ENCODE measurements at places on chromosomes 1 and 21. TPM values are rescaled to one million over a fixed set of nuclear protein-coding genes. Genes with fewer than 3 reads are reported as not detected.

The EXOC8 gene
- total RNA-seq, result 12.5 TPM

The KRTAP27-1 gene
- total RNA-seq, result not detected

The VAV3 gene
- 11.0 TPM for total RNA-seq

The ZMYND12 gene
- total RNA-seq, result under 0.01 TPM

The C1orf185 gene
- total RNA-seq, result not detected

The OR14K1 gene
- total RNA-seq, result 0.52 TPM

The CHIA gene
- total RNA-seq, result not detected

The NOTCH2 gene
- 101 TPM for total RNA-seq

The SYCP1 gene
- total RNA-seq, result not detected

The RGSL1 gene
- total RNA-seq, result not detected

The EFNA1 gene
- 13.0 TPM for total RNA-seq

The RGS4 gene
- total RNA-seq, result 3.7 TPM

The LYPD8 gene
- total RNA-seq, result not detected

The SH2D1B gene
- 0.52 TPM for total RNA-seq

The PALMD gene
- 46.4 TPM for total RNA-seq

The TSACC gene
- 2.1 TPM for total RNA-seq

The SYT14 gene
- under 0.01 TPM for total RNA-seq

The BGLAP gene
- 1.0 TPM for total RNA-seq

The MYCL gene
- 1.0 TPM for total RNA-seq

The TPTE gene
- not detected for total RNA-seq

The ASCL5 gene
- not detected for total RNA-seq

The PDIK1L gene
- 7.8 TPM for total RNA-seq

The TCEA3 gene
- 314 TPM for total RNA-seq

The AHCYL1 gene
- 21.9 TPM for total RNA-seq

The SERTAD4 gene
- total RNA-seq, result 1.6 TPM

The TOMM20 gene
- 67.8 TPM for total RNA-seq

The NTNG1 gene
- total RNA-seq, result 8.4 TPM

The APCS gene
- total RNA-seq, result 0.52 TPM

The COL6A2 gene
- 459 TPM for total RNA-seq

The TBX19 gene
- total RNA-seq, result 1.0 TPM

The ACBD6 gene
- 40.7 TPM for total RNA-seq

The FAM177B gene
- total RNA-seq, result not detected

The VHLL gene
- total RNA-seq, result not detected

The GPR37L1 gene
- under 0.01 TPM for total RNA-seq

The RPE65 gene
- total RNA-seq, result not detected

The NBPF26 gene
- 27.1 TPM for total RNA-seq

The CFHR5 gene
- total RNA-seq, result not detected

The FABP3 gene
- 201 TPM for total RNA-seq

The OR2G6 gene
- total RNA-seq, result not detected

The TAS1R1 gene
- 5.7 TPM for total RNA-seq

The CR1 gene
- total RNA-seq, result 4.7 TPM

The LRRC8C gene
- 6.3 TPM for total RNA-seq

The RIPK4 gene
- under 0.01 TPM for total RNA-seq

The HTR6 gene
- total RNA-seq, result not detected

The TMEM51 gene
- total RNA-seq, result 4.7 TPM

The TNN gene
- 5.7 TPM for total RNA-seq

The GATAD2B gene
- total RNA-seq, result 6.3 TPM

The LRRC39 gene
- total RNA-seq, result 164 TPM
